ENCODE measurements at places on chromosomes 3 and 15.

- DNase-seq: no peak
These were observed 34.9 kb downstream of the CP start for GRCh38 chr3:149186721-149187120.

DNA sequence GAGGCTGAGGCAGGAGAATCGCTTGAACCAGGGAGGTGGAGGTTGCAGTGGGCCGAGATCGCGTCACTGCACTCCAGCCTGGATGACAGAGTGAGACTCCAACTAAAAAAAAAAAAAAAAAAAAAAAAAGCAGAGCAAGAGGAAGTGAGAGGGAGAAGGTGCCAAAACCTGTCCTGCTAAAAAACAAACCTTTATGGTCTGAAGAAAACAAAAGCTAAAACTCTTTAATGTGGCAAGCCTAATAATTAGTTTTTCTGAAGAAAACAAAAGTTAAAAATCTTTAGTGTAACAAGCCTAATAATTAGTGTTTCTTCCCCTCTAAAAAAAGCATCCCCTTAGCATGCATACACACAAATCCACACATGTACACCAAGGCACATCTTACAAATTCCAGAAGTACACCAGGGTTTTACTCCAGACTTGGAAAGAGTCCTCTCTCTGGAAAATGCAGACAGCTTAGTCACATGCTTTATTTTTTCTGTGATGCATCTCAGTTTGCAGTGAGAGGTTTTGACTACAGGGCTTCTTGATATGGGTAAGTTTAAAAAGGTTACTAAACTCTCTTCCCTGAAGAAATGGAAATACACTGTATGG is 65.9 kb downstream of the HACD2 start:
- DNase-seq: no peak

DNA sequence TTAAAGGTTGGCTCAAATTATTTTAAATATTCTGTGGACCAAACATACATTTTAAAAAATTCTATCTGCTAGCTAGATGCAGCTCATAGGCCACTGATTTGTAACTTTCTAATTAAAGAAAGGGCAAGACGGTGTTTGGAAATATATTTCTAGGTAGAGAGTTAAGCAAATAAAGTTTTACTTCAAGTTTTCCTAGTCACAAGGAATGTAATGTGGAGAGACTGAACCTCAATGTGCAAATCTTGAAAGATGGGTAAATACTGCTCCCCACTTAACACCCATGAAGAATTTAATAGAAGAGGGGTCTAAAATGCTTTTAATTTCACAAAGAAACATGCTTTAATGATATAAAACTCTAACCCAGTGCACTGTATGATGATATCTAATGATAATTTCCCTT is 175.2 kb downstream of the TIGIT start:
- no peak for DNase-seq

DNA sequence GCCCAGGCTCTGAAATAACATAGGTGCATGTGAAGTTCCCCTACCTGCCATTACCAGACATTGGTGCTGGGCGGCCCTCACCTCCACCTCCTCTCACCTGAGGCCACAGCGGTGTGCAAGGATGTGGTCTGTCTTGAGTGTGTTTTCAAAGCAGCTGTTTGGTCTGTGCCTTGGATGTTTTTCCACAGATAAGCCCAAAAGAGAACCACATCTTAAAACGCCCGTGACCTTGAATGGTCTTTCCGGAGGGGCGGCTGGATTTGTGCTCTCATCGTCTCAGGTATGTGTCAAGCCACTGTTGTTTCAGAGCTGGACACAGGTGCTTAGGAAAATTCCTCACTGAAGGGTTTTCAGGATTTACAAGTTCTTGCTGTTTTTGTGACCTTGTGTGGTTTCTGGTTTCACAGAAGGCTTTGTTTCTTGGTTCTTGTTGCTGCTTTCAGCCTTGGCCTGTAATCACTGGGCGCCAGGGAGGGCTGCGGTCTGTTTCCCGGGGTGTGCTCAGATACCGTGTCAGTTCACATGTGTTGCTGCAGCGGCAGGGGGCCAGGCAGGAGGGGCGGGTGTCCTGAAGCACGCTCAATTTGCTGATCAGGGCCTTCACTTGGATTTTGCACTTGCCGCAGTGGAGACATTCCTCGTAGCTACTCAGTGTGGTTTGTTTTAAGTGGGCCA is 128.4 kb downstream of the IGF1R start:
- no peak for DNase-seq

DNA sequence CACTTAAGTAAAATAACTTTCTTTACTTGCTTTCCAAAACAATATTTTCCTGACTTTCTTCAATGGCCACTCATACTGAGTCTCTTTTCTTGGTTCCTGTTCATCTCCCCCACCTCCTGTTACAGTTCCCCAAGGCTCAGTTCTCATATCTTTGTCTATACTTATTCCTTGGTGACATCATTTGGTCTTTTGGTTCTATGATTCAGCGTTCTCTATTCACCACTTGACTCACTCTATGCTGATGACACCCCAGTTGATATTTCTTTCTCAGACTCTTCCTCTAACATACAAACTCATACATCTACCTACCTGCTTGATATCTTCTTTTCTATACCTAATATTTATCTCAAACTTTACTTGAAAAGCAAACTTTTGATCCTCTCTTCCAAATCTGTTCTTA is 85.0 kb upstream of the P3H2 start:
- DNase-seq: no peak

- no peak for DNase-seq
These were observed 197.8 kb upstream of the ZNF717 start for GRCh38 chr3:75983111-75983510.

DNA sequence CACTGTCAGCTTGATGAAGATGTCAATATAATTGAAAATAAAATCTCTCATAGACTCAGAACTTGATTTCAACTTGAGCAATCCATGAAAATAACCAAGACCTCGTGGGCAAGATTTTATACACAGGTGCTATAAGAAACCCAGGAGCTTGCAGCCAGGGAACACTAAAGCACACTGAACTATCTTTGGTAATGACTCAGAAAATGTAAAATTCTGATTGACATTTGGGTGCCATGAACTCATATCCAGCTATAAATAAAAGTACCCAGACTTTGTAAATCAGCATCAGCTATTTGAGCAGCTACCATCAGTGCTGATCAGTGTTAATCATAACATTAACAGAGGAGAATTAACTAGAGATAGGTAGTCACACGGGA is 61.5 kb downstream of the PLCH1 start:
- DNase-seq: no peak

- no peak for DNase-seq
These were observed 12.5 kb upstream of the MGLL start for GRCh38 chr3:127834771-127835170.

DNA sequence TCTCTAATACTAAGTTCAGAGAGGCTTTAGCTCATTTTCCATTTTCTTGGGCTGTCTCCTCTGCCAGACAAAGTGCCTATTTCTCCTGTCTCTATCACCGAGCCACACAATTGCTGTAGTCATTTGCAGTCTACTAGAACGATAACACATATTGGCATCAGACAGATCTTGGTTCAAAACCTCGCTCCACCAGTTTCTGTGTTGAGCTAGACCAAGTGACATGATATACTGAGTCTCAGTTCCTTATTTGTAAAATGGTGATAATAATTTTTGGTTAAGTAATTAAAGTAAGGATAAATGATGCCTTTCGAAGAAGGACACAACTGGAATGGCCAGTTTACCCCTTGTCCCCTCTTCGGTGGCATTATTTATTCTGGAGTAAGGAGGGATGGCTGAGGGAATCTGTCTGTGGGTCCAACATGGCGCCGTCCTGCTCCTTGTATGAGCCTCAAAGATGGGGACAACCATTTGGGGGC is 398 bp upstream of the RAB7A start:
- DNase-seq: no peak

DNA sequence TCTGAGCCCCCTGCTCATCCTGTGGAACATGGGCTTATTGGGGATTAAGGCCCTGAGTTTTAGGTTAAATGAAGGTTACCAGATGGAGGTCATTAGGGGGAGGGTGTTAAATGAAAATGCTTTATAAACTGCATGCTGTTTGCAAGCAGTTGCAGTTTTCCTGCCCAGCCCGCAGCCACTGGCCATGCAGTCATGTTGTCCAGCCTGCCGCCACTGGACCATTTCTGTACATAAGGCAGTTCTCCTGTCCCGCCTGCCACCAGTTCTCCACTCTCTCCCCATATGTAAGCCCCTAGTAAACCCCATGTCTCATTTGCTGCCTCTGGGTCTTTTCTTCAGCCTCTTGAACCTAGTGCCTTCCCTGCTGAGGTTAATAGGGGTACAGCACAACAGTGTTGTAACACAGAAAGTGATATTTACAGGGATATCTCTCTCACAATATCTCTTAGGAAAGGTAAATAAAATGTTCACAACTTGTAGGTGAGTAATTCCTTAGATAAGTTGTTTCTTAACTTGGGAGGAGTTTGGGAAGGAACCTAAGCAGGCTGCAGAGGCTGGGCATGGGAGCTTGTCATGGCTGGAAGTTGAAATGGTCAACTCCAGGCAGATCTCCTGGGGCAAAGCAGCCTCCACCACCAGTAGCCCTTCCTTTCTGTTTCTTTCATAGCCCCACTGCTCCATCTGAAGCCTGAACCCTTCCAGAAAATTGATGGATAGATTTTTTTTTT is 148.2 kb downstream of the CMSS1 start:
- no peak for DNase-seq
